ENCODE measurements at places on chromosomes 5 and 9.

GRCh38 chr5:9174446-9174845 is 371.4 kb downstream of the SEMA5A start:
- no peak for DNase-seq

GRCh38 chr9:136584934-136585333 is 39.1 kb upstream of the NOTCH1 start:
- no peak for DNase-seq

- no peak for DNase-seq
Observed at GRCh38 chr9:93637886-93638285, 61.5 kb downstream of the PHF2 start.

DNA sequence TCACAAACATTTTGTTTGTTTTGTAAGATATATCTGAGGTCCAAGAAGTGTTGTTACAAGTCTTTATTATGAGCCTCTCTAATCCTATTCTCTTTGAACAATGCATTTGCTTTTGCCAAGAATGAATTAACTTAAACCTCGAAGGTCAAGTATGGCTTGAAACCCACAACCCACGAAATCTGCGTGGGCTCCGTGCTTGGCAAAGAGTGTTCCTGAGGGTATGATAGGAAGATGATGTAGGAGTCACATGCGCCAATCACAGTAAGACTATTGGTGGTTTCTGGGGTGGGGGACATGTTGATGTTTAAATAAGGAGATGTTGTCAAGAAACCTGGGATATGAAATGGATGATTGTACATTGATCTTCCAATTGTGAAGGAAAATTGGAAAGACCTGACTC is 330.8 kb upstream of the RFX3 start:
- no peak for DNase-seq

DNA sequence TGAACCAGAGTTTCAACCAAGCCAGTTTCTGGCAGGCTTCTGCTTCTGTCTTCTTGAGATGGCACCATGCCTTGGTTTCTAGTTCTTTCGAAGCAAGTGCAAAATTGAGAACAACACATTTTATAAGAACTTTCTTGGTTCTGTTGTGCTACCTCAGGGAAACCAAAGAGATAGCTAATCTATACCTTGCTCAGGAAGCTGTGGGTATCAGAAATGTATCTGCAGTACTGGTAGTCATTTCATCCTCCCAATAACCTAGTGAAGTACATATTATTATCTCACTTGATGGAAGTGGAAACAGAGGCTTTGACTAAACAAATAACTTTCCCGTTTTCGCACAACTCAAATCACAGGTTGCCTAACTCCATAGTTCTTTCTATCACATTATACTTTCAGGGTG is 246.6 kb downstream of the ENC1 start:
- no peak for DNase-seq

- no peak for DNase-seq
Observed at GRCh38 chr9:21252721-21253547, 13.1 kb upstream of the IFNA14 start.

- no peak for DNase-seq
Observed at GRCh38 chr9:20236676-20237075, 385.6 kb downstream of the MLLT3 start.

DNA sequence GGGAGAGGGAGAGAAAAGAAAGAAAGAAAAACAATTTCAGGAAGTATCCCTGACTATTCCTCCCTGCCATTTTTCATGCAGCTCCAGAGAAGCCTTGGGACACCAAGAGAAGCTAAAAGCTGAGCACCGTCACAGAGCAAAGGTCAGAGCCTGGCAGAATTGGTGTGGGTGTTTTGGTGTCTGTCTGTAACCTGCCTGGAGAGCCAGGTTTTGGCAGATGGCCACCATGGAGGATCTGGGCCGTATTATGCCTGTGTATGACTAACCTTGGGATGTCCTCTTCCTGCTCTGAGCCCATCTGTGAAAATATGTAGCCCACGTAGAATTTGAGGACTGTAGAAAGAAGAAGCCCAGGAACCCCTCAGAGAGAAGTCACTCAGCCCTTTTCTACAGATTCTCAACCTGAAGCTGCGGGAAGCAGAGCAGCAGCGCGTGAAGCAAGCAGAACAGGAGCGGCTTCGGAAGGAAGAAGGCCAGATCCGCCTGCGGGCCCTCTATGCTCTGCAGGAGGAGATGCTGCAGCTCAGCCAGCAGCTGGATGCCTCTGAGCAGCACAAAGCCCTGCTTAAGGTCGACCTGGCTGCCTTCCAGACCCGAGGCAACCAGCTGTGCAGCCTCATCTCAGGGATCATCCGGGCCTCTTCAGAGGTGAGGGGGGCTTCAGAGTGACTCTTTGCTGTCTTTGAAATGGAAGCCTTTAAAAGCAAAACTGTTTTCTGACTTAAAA is 18.8 kb downstream of the GLE1 start:
- no peak for DNase-seq

DNA sequence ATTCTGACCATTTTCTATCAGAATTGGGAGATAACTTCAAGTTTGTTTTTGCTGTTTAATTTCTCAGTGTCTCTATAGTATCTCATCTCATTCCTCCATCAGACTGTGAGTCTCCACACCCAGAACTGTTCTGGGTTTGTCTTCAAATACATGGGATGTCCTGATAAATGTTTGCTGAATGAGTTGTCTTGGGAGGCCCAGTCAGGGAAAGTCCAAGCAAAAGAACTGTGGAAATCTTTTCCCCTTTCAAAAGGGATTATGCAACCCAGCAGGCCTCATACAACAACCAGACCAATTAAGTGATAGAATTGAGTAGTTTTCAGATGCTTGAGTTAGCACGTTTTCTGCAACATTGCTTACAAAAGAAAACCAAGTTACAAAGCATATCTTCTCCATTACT is 324.4 kb downstream of the BRINP1 start:
- DNase-seq: no peak

DNA sequence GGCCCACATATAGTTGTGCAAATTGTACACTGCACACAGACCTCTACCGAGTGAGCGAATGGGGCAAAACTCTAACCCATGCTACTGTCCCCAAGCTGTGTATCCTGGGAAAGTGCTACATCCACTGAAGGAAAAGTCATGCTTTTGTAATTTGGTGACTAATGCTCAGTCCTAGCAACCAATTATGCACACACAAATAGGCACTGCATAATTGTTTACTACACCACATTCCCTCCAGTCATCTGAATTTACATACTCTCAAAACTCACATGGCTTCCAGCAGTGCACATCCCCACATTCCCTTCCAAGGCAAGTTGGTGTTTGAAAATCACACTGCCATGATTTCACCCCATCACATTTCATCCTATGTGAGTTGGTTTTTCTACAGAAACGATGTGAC is 125.9 kb upstream of the OSMR start:
- DNase-seq: no peak

DNA sequence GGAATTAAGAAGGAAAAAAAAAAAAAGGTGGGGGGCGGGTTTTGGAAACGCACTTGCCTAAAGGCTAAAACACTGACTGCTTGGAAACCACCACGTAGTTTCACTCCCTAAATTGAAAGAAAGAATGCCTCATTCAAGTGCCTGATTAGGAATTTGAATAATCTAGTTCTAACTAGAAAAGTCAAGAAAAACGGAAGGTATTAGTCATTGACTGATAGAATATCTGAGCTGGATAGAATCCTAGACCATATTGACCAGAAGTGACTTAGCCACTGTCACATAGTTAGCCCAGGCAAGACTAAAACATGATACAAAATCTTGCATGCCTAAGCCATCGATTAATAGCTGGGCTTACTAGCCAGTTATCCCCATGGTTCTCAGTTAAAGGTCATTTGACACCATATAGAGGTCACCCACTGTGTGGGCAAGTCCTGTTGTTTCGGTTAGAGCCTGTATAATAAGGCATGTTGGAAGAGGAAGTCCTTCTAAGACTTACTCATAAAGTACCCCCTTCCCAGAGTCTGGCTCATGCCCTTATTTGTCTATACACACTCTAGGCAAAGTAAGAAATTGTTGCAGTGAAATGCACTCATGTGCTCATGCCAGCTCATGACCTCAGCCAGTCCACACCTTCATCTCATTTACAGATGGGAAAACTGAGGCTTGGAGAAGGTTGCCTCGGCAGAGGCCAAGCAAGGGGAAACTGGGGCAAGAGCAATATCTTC is 40.2 kb downstream of the SH3RF2 start:
- DNase-seq: no peak

- DNase-seq: no peak
Observed at GRCh38 chr9:79089054-79089560, 482.7 kb upstream of the TLE4 start.

- DNase-seq: no peak
Observed at GRCh38 chr5:150945486-150945885, 40.7 kb upstream of the ZNF300 start.

- no peak for DNase-seq
Observed at GRCh38 chr9:85377731-85378289, 363.9 kb downstream of the AGTPBP1 start.

DNA sequence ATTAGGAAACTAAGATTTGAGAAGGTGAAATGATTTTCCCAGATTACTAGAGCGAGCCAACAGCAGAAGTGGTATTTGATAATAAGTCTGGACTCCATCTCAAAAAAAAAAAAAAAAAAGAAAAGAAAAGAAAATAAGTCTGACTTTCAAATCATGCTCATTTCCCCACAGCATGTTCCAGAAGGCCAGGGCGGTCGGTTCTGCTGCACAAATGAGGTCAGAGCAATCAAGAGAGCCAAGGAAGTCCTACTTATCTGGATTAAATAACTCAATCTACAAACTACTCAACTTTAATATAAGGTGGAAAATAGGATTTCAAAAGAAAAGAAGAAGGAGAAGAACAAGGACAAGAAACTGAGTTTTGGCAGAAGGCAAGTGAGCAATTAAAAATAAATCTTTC is 130.4 kb upstream of the RASA1 start:
- no peak for DNase-seq

DNA sequence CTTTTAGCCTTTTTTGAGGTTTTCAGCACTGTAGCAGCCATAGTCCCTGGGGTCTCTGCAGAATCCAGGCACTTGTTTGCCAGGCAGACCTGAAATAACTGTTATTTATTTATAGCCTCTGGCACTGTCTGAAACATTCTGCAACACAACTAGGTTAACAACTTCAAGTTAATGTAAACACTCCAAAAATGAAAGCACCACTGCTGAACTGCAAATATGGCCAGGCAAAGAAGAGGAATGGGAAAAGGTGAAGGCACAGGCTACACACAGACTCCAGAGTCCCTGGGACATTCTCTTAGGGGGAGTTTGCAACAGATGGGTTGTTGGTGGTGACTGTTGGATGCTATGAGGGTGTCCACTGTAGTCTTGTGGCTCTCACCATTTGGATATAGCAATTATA is 369.0 kb downstream of the MAT2B start:
- no peak for DNase-seq

- DNase-seq: no peak
Observed at GRCh38 chr5:155872629-155873220, 454.2 kb upstream of the SGCD start.

Measured in mesothelial cell of epicardium (in vitro differentiated cells).